Prostate gland (tissue), 2 donors: ENCODE measurements at places on chromosomes 13 and 19.
A peak's percentile ranks its signal among the peaks of the same experiment; 100 is the strongest.

DNA sequence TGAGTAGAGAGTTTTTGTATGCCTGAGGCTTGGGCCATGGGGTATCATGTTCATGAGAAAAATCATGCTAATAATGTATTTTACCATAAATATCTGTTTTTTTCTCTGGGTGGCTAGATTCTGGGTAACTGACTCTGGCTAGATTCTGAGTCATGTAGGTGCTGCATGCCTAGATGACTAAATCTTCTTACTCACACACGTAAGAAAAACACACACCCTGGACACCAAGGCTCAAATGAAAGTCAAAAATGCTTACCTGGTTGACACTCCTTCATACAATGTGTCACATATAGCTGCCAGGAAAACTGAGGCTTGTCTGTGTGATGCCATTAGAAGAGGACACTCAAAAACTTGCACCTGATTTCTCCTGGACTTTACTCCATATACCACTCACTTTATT is 597.4 kb upstream of the SLITRK1 start:
- DNase-seq: no peak

DNA sequence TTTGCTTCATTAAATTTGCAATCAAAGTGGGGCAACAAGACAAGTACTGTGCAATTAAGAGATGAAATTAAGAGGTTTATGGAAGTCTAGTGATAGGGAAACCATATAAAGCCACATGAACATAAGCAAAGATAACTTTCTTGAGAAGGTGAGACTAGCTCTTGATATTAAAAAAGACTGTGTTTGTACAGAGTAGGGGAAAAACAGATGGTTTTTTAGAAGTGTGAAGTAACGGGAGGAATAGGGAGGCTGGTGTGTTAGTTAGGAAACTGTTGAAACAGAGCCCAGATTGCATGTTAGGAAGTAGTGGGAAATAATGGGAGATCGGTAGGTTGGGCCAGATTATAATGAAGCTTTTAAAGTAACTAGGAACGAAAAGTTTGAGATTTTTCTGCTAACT is 149.8 kb upstream of the FREM2 start:
- no peak for DNase-seq

GRCh38 chr13:106695139-106695538 is 127.2 kb upstream of the ARGLU1 start:
- DNase-seq: no peak

- no peak for DNase-seq
These were observed 603 bp downstream of the ZC3H13 start for GRCh38 chr13:46051968-46052318.

- no peak for DNase-seq
These were observed 518.8 kb downstream of the MYO16 start for GRCh38 chr13:109148243-109148642.

DNA sequence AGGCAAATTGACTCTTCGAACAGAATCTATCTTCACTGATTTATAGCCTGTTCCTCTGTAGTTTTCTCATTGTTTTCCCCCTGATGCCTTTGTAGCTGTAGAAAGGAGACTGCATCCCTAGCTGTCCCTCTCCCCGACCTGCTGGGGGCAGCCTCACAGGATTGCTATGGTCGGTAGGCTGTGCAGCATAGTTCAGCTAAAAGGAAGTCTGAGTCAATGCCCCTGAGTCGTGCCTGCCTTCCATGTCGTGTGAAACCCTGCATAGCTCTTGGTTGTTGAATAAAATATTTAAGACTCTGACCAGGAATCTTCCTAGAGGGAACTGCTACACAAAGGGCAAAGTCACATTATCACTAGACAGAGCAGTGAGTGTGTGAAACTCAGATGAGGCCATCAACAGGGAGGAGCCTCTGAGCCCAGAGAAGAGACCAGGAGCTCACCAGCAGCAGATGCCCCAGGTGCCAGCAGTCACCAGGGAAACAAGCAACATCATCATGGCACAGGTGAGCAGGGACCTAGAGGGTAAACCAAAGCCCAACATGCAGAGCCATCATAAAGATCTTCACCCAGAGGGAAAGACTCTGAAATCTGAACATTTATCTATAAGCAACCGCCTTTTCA is 108.4 kb upstream of the NBEA start:
- no peak for DNase-seq

GRCh38 chr19:39139305-39139874 is 13.8 kb downstream of the PAK4 start:
- DNase-seq: no peak

DNA sequence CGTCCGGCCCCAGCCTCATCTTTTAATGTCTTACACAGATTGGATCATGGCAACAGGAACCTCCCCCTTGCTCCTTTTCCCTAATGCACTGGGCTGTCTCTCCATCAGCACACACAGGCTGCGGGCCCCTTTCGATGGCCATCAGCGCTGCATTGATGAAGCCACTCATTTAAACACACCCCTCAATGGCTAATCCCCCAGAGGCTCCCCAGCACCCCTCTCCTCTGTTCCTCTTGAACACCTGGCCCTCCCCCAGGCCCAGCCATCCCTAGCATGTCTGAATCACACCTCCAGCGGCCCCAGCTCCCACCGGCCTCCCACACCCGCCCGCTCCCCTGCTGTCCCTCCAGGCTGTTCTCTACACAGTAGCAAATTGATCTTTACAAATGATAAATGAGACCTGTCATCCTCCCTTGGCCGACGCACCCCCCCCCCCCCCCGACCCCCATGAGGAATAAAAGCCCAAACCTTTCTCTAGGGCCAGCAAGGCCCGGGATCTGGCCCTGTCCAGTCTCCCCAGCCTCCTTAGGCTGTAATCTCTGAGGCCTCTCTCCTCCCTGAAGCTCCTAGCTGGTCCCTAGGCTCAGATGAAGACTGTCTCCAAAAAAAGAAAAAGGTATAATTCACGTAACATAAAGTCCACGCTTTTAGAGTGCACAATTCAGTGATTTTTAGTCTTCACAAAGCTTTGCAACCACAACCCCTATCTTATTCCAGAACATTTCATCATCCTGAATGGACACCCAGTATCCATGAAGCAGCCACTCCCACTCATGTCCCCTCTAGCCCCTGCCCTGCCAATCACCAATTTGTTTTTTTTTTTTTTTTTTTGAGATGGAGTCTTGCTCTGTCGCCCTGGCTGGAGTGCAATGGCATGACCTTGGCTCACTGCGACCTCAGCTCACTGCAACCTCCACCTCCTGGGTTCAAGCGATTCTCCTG is 7.4 kb downstream of the RPL28 start:
- no peak for DNase-seq

DNA sequence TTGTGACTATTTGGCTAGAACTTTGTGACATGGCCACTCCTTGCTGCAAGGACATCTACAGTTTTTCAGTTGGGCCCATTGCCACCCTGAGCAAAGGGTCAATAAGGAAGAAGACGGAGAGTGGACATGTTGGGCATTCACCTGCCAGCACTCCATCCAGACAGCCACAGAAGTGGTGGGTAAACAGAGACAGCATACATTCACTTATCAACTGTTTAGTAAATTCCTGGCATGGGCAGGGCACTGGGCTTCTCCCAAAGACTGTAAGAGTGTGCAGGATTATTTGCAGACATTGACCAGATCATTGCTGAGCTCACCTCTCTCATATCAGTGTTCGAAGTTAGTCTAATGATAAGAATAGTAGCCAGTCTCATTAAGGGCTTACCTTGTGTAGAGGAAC is 29.2 kb downstream of the SIPA1L3 start:
- peak; percentile 74 for DNase-seq

GRCh38 chr13:98941126-98941525 is 36.7 kb downstream of the DOCK9 start:
- DNase-seq: no peak

- no peak for DNase-seq
These were observed 21.9 kb downstream of the KCTD12 start for GRCh38 chr13:76864259-76864658.
